ENCODE measurements at places on chromosomes 6 and 20. TPM values are rescaled to one million over a fixed set of nuclear protein-coding genes. Genes with fewer than 3 reads are reported as not detected.

GRCh38 chr20:24987873-24988835 is 4.4 kb downstream of the APMAP start:
- no peak for DNase-seq

ZNF165 gene
- total RNA-seq: 1.3 TPM

DNA sequence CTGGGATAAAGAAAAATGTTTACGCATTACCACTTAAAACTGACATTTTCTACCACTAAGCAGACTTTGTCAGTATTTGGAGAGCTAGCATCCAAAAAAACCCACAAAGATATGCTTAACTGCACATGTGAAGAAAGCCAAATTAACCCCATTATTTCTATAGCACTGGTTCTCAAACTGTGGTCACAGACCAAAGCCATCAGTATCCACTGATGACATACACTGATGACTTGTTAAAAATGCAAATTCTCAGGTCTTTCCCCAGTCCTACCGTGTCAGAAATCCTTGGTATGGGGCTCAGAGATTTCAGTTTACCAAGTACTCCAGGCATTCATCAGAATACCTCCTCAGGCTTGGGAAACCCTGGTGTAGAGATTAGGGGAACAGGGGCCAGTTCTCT is 230.2 kb downstream of the PTPRK start:
- no peak for DNase-seq

GRCh38 chr6:89023591-89024441 is 56.7 kb upstream of the PNRC1 start:
- DNase-seq: no peak

DNA sequence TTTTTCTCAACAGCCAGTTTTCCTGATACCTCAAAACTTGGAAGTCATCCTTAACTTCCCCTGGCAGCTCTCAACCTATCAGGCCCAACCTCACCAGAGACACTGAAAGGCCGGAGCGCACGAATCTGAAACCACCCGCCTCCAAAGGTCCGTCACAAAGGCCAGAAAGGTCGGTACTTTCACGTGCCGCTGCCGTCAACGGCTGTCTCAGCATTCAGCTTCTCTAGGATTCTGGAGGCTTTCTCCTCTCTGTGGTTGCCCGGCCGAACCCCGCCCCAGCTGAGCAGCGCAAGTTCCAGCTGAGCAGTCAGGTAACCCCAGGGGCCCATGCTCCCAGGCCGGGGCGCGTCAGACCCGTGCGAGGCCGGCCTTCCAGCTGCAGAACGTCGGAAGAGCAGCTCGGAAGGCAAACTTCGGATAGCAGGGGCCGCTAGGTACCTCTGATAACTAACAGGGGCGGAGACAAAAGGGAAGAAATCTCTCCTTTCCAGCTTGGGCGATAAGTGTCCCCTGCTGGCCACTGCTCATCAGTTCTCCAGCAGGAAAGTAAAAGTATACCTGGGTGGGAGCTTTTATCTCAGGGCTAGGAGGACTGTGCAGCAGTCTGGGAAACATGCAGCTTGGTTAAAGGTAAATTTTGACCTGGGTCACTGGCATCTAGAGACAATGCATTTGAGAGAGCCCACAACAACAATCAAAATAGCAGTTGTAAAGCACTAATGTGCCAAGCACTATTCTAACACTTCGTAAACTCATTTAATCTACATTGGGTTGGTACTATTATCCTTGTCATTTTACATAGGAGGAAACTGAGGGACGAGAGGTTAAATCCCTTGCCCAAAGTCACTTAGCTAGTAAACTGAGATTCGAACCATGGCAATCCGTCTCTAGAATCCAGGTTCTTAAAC is 16.1 kb downstream of the ZSCAN12 start:
- DNase-seq: peak; percentile 50

FAM162B gene
- 5.1 TPM for total RNA-seq

DNA sequence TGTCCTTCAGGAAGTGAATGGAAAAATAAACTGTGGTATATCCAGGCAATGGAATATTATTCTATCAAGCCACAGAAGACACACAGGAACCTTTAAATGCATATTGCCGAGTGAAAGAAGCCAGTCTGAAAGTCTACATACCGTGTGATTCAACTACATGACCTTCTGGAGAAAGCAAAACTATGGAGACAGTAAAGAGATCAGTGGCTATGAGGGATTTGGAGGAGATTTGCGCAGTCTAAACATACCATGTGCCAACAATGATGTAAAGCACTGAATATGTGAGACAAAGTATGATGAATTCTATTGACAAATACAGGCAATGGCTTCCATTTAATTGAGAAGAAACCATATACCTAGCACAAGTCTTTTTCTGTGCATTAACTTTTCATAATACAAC is 518.3 kb upstream of the ZNF337 start:
- no peak for DNase-seq

GRCh38 chr6:151325075-151326050 is 66.0 kb downstream of the ZBTB2 start:
- DNase-seq: peak; percentile 81

DNA sequence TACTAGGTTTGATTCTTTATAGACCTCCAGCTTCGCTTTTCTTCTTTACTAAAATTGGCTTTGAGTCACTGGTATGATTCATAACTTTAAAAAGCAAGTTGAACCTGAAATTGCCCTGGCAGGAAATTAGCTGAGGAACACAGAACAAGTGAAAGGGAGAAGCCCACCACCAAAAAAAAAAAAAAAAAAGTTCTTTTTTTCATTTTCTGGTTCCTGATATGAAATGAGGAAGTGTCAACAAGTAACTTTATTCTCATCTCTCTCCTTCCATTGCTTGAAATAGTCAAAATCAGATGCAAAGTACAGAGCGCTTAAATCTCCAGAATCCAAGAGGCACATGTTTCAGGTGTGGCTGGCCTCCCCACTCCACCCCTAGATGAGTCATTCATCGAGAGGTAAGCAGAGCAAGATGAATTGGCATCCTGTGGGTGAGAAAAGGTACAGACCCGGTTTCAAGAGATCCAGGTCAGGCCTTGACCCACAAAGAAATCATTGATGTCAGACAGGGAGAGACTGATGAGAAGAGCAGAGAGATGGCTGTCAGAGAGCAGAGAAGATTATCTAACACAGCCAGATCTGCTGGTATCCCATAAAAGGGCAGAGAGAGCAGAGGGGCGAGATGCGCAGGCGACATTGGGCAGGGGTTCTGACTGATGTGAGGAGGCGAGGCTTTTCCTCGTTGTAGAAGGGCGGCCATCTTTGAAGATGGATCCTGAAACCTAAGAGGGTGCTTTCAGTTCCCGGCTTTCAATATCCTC is 54.8 kb upstream of the MBOAT1 start:
- no peak for DNase-seq

- DNase-seq: no peak
Observed at GRCh38 chr6:132168961-132169360, 217.8 kb upstream of the CCN2 start.

DNA sequence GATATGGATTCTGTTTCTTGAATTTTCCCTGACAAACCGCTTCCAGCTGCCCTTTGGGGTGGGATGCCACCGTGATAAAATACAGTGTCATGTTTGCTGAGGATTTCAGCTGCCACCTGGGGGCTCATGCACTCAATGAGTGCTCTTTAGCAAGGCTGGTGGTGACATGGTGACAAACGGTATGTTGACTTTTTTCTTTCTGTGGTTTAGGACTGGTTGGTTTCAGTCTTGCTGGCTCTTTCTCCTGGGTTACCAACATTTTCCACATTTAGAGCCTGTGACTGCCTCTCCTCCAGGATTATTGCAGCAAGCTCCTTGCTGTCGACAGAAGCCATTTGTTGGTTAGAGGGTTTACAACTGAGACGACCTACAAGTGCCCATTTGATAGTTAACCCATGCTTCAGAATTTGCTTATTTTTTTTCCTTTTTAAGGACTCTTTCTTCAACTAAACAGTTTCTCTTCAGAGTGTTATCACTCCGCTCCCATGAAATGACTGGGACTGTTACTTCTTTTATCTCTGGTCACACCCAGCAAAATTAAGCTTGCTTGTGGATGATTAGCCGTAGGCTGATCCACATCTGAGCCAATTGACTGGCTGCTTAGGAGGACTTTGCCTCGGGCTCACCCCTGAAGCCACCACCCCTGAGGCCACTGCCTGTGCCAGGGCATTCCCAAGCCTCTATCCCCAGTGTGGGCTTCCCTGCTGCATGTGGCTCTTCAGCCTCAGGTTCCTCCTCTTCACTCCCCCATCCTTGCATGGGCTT is 48.4 kb upstream of the CDYL start:
- no peak for DNase-seq

GRCh38 chr6:157646012-157646411 is 177.0 kb upstream of the SNX9 start:
- DNase-seq: no peak
